ENCODE measurements at places on chromosomes 12 and 14.
A peak's percentile ranks its signal among the peaks of the same experiment; 100 is the strongest.

- DNase-seq, result no peak
Measured at GRCh38 chr14:88852632-88853031, 28.2 kb downstream of the TTC8 start.

- DNase-seq, result no peak
Measured at GRCh38 chr12:65657635-65658034, 166.6 kb upstream of the HMGA2 start.

DNA sequence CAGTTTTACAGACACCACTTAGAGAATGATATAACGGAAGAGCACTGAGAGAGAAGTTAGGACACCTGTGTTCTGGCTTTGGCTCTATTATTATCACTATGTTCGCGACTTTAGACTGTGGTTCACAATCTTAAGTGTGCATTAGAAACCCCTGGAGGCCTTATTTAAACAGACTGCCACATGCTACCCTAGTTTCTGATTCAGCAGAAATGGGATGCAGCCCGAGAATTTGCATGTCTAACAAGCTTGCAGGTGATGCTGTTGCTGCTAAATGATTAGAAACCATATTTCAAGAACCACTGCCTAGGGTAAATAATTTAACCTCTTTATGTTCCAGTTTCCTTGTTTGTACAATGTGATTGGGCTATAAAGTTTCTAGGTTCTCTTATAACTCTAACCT is 3.6 kb upstream of the RAD51AP1 start:
- no peak for DNase-seq

DNA sequence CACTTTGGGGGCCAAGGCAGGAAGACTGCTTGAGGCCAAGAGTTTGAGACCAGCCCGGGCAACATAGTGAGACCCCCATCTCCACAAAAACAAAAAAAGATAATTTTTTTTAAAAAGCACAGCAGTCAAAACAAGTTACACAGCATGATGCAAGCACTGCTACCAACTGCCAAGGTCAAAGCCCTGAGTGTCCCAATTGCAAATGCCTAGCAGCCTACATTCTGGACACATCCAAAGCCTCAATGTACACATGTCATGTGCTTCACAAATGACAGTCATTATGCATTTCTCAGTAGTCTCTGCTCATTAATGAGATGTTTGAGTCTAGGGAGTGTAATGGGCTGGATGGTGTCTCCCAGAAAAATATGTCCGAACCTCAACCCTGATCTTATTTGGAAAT is 113.7 kb upstream of the CCND2 start:
- no peak for DNase-seq

GRCh38 chr12:30726647-30727046 is 28.1 kb downstream of the CAPRIN2 start:
- no peak for DNase-seq

GRCh38 chr14:63438065-63438757 is 105.0 kb downstream of the PPP2R5E start:
- peak; percentile 15 for DNase-seq

- no peak for DNase-seq
Measured at GRCh38 chr14:69712599-69713088, 54.3 kb upstream of the SRSF5 start.

DNA sequence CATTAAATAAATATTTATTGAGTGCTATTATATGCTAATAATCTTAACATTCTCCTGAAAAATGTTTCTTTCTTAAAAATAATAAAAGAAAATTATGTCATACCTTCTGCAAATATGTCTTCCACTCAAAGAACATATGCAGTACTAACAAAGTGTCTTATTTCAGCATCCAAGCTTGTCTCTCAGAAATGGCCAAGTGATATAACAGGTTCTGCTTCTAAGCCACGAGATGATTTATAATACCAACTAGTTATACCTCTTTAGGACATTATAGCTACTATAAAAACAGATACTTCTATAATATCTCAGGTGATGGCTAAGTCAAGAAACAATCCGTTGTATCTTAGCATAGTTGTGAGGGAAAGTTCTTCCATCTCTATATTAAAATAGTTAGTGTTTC is 128.1 kb upstream of the ARID2 start:
- no peak for DNase-seq

- DNase-seq, result no peak
Measured at GRCh38 chr12:123055281-123055766, 74.8 kb downstream of the ARL6IP4 start.

- DNase-seq, result no peak
Measured at GRCh38 chr12:47407463-47408129, 298.2 kb downstream of the RPAP3 start.

DNA sequence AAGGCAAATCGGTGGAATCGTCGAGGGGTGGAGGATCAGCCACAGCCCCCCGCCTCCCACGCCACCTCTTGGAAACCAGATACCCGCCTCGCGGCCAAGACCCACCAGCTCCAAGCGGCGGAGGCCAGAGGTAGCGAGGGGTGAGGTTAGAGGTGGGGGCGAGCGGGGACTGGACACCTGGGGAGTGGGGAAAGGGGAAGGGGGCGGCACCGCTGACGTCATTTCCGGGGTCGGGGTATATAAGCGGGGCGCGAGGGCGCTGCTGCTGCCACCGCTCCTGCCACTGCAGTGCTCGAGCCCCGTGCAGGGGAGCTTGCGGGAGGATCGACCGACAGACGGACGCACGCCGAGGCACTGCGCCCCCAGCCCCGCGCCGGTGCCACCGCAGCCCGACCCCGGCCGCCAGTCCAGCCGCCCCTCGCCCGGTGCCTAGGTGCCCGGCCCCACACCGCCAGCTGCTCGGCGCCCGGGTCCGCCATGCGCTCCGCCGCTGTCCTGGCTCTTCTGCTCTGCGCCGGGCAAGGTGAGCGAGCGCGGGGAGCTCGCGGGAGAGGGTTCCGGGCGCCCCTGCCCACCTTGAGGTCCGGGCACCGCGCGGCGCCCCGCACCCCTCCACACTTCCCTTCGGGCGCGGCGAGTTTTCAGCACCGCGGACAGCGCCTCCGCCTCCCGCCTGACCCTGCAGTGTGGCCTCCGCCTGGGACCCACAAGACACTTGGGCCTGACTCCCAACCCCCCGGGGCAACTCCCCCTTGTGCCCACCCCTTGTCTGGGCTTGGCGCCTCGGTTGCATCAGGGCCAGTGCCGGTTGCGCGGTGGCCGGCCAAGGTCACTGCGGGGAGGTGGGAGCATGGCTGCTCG is at the start of gene CHGA:
CHGA (plus strand) TSS at position 268 of the 861 bp plus-strand sequence; CDS start at position 478, 210 bp downstream.
- DNase-seq, result peak; percentile 14

GRCh38 chr12:76533331-76533730 is 26.2 kb downstream of the OSBPL8 start:
- DNase-seq, result no peak

DNA sequence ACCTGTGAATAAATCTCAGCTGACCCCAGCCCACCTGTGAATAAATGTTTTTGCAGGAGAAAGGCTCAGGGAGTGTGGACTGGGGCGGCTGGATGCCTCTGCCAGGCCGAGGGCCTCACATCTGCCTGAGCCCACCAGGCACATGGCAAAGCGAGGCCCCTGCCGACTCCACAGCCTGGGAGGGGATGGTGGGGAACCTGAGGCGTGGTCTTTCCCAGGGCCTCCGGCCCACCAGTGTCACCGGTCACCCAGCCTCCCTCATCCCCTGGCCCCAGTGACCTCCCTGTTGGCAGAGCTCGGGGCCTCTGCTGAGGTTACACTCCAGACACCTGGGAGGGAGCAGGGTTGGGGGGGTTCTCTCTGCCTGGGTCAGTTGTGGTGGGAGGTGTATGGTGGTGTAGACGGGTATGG is 8.2 kb downstream of the NOC4L start:
- no peak for DNase-seq

GRCh38 chr12:51388069-51388799 is 3.0 kb downstream of the GALNT6 start:
- no peak for DNase-seq

GRCh38 chr14:73995977-73996378 is 23.1 kb downstream of the ENTPD5 start:
- DNase-seq, result no peak

GRCh38 chr14:61048640-61049039 is 67.6 kb downstream of the SLC38A6 start:
- DNase-seq, result no peak

- no peak for DNase-seq
Measured at GRCh38 chr12:79595273-79595672, 95.5 kb downstream of the PAWR start.

Data from activated T-cell treated with anti-CD3 and anti-CD28 coated beads, Interleukin-2, amount 50 U/mL, for 4 hours (primary cell).